AG08395 (cell line): ENCODE measurements at places on chromosomes 1 and 21.
A peak's percentile ranks its signal among the peaks of the same experiment; 100 is the strongest.

GRCh38 chr21:36245649-36246048 lies 74.3 kb upstream of the MORC3 start:
- no peak for DNase-seq

DNA sequence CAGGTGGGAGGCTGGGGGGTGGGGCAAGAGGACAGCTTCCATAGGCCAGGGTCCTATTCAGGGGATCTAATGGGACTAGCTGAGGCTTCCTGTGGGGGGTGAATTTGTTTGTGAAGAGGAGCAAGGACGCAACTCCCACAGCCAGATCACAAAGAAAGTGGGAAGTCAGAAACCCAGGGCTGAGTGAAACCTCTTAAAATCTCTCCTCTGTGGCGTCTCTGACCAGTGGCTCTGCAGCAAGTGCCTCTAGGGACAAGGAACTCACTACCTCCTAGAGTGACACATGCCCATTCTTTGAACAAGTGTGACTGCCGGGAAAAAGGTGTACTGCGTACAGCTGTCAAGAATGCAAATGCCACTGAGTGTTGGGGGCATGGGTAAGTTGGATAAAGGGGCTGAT lies 187.9 kb downstream of the HIVEP3 start:
- DNase-seq: no peak

GRCh38 chr1:112099979-112100378 lies 110.5 kb upstream of the KCND3 start:
- DNase-seq: no peak

GRCh38 chr1:94698759-94699502 lies 121.2 kb upstream of the SLC44A3 start:
- peak; percentile 75 for DNase-seq

DNA sequence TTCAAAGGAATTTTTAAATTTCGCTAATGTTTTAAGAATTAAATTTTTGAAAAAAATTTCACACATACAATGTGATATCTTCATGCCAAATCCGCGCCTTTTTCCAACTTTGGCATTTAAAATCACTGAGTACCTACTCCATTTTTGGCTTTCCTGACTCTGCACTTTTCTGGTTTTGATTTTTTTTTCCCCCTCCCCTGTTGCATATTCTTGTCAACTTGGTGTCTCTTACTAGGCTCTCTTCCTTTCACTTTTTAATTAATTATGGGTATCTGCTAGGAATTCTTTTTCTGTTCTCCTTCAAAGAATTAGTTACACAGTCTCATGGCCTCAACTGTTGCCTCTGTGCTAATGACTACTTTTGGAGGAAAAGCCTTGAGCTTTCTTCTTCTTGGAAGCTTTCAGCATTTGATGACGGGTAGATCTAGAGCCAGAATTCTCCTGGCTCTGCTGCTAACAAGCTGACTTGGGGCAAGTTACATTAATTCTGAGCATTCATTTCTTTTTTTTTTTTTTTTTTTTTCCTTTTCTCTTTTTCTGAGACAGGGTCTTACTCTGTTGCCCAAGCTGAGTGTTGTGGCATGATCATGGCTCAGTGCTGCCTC lies 1.8 kb downstream of the AGL start:
- DNase-seq: no peak

- DNase-seq: no peak
Measured at GRCh38 chr1:215766521-215766920, 199.4 kb downstream of the KCTD3 start.

DNA sequence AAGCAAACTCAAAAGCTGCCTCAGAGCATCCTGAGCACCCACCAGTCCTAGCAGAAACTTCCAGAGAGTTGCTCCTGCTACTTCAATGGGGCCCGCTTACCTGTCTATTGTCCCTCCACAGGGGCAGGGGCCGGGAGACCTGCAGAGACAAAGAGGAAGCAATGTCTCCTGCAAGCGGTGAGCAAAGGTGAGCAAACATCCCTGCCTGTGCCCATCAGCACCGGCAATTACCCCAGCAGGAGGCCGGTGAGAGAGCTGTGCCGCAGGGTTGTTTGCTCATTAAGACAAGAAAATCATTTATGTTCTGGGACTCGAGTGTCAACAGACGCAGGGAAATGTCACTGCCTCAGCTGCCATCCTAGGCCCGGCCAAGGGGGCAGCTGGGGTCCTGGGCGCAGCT lies 53.8 kb upstream of the TARDBP start:
- no peak for DNase-seq

DNA sequence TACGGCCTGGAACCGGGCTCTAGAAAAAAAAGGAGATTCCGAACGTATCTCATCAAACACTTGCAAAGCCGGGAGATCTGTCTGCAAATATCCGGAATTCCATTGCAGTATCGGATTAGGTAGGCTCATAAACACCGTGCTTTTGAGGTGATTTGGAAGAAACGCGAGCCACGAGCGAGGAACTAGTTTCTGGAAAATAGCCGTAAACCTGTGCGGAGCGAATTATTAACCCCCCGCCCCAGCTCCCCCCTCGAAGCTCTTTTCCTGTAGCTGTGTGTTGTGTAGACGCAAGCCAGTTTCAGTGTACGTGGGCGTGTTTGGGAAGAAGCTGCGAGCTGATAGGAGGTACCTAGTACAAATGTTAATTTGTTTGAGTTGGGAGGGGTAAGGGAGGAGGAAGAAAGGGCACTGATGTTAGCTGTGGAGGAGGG lies 1.1 kb downstream of the RALGPS2 start:
- DNase-seq: peak; percentile 62

DNA sequence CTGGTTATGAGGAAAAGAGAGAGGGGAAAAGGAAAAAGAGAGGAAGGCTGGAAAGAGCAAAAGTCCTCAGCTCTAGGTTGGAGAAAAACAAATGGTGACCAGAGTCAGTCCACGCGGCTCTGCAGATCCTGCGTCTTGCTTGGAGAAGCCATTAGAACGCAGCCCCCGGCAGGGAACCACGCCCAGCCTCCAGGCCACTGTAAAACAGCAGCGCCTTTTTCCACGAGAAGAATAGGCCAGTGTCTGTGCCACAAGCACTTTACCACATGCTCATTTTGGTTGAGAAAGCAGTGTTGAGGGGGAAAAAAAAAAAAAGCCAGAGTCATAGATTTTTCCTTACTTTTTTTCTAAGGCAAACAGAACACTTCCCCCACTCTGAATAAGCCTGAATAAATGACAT lies 846.9 kb upstream of the ADAMTS5 start:
- no peak for DNase-seq

DNA sequence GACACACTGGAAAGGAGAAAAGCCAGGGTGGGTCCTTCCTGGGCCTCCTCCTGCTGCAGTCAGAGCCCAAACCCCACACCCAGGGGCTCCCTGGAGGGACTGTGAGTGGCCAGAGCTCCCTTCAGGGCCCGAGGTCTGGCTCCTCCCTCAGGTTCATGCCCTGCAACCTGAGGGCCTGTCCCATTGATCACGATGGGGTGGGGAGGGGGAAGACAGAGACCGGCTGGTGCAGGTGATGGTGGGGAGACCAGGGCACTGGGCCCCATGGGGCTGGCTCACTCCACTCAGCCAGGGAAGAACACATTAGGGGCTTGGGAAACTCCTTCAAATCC lies 30.1 kb upstream of the NPPB start:
- no peak for DNase-seq

GRCh38 chr1:244102046-244102445 lies 51.0 kb downstream of the ZBTB18 start:
- no peak for DNase-seq

GRCh38 chr1:175783126-175783722 lies 39.8 kb upstream of the TNR start:
- DNase-seq: no peak

GRCh38 chr1:109910123-109910962 lies at the start of gene CSF1:
CSF1 (plus strand) TSS chr1:109910849; CDS start chr1:109911024, 175 bp downstream.
- DNase-seq: peak; percentile 82

- no peak for DNase-seq
Measured at GRCh38 chr1:19124273-19124672, 85.8 kb downstream of the UBR4 start.

DNA sequence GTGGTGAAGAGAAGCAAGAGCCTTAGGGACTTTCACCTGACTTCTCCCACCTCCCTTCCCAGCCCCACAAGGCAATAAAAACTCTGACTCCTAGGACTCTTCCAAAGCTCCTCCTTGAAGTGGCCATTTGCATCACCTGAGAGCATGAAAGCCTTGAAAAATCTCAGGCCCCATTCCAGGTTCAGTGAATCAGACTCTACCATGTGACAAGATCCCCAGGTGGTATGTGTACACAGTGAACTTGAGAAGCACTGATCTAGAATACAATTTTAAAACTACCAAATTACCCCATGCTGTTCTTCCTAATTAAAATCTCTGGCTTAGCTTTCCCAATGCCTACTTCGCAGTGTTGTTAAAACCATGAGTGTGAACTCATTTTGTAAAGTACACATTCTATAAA lies 195.1 kb upstream of the SAMSN1 start:
- no peak for DNase-seq

GRCh38 chr1:170071378-170071777 lies 3.1 kb downstream of the KIFAP3 start:
- DNase-seq: no peak

DNA sequence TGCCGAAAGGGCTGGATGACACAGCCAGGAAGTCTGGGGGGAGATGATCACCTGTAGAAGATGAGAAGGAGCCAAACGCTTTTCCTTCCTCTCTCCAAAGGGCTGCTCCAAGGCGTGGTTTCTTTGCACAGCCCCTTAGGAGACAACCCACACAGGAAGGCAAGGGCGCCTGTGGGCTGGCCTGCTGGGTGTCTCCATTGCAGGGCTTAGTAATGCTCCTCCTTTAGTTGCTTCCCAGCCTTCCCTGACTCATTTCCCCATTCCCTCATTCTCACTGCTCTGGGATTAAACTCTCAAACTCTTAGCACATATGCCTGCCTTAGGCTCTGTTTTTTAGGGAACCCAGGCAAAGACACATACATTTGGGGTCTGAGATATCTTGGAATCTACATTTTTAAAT lies 1.7 kb upstream of the CLCA1 start:
- DNase-seq: peak; percentile 30

DNA sequence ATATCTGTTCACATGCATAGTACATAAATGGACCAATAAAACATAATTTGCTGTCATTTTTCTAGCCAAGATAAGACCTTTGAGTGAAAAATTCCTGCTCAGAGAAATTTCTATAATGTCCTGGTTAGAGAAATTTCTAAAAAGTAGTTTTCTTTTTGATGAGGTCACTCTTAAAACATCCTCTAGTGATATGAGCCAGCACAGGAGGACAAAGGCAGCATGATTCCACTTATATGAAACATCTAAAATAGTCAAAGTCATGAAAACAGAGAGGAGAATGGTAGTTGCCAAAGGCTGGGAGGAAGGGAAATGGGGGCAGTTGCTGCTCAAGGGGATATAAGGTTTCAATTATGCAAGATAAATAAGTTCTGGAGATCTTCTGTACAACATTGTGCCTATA lies 239.4 kb downstream of the BACH1 start:
- peak; percentile 3 for DNase-seq

- DNase-seq: no peak
Measured at GRCh38 chr1:234760303-234760723, 150.3 kb upstream of the IRF2BP2 start.

DNA sequence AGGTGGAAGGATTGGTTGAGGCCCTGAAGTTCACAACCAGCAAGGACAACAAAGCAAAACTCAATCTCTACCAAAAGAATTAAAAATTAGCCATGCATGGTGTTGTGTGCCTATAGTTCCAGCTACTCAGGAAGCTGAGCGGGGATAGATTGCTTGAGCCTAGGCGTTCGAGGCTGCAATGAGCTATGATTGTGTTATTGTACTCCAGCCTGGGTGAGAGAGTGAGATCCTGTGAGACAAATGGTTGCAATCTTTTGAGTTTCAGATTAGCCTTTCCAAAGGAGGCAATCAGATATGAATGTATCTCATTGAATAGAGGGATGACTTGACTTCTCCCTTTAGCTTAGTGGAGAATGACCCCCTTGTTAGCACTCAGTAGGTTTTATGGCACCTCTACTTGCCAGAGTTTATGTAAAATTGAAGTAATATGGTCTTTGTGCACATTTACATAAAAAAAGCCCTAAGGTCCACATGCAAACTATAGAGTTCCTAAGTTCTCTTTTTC lies 105.6 kb upstream of the OLFM3 start:
- DNase-seq: no peak

GRCh38 chr1:109783436-109783835 lies 19.7 kb upstream of the EPS8L3 start:
- DNase-seq: peak; percentile 73

- no peak for DNase-seq
Measured at GRCh38 chr1:204524986-204525385, 8.8 kb downstream of the MDM4 start.

GRCh38 chr1:161200421-161200991 lies 1.7 kb upstream of the ADAMTS4 start:
- no peak for DNase-seq

DNA sequence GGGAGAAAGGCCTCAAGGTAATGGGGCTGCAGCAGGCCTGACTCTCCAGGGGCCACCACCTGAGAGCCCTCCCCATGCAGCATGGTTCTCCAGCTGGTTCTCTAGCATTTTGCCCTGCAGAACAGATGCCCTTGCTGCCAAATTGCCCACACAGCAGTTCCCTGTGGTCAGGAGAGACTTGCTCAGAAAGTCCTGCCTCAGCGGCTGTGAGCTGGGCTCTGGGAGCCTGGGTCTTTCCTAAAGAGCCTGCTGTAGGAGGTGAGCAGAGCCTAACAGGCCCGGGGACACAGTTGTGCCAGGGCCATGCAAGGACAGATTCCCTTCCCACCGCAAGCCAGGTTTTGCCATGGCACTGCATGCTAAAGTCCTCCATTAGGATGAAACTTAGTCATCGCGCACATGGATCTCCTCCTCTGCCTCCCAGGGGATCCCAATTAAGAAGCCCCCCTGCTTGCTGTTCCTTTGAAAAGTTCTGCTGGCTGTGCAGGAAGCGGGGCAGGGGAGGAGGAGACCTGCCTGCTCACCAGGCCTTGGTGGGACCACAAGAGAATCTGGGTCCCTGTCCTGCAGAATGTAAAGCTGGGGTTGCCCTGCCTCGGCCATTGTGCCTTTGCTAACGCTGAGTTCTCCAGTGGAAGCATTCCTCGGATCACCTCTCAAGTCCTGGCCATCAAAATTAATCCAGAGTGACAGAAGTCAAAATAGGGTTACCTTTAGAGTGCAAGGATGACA lies 21.4 kb downstream of the TEX35 start:
- DNase-seq: no peak

- DNase-seq: no peak
Measured at GRCh38 chr21:29350246-29350779, 51.6 kb downstream of the BACH1 start.

GRCh38 chr1:25066256-25066655 lies 136.2 kb upstream of the RUNX3 start:
- peak; percentile 28 for DNase-seq

- DNase-seq: peak; percentile 96
Measured at GRCh38 chr1:203512848-203513584, 19.1 kb downstream of the OPTC start.

DNA sequence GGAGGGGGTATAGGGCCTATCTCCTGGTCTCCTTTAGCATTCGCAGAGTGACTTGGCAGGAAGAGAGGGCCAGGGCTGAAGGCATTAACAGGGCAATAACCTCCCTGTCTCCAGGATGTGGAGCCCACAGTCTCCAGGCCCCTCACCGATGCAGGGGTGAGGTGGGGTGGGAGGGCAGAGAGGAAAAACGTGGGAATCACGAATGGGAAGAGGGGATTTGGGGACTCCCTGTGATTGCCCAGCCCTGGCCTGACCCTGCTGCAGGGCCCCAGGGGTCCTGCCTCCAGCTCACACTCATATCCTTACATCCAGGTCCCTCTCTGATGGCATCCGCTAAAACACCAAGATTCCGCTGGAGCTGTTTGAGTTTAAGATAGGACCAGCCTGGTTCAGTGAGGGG lies 14.6 kb downstream of the TFAP2E start:
- no peak for DNase-seq

- DNase-seq: no peak
Measured at GRCh38 chr1:119565131-119565772, 58.2 kb downstream of the HSD3B1 start.
